ENCODE measurements at places on chromosomes 2 and 18.

- DNase-seq = no peak
These were observed 15.7 kb upstream of the GPR17 start for GRCh38 chr2:127630096-127630863.

- DNase-seq = no peak
These were observed 106.2 kb downstream of the COBLL1 start for GRCh38 chr2:164735309-164735919.

GRCh38 chr2:146927080-146927711 lies 917.6 kb upstream of the ACVR2A start:
- no peak for DNase-seq

DNA sequence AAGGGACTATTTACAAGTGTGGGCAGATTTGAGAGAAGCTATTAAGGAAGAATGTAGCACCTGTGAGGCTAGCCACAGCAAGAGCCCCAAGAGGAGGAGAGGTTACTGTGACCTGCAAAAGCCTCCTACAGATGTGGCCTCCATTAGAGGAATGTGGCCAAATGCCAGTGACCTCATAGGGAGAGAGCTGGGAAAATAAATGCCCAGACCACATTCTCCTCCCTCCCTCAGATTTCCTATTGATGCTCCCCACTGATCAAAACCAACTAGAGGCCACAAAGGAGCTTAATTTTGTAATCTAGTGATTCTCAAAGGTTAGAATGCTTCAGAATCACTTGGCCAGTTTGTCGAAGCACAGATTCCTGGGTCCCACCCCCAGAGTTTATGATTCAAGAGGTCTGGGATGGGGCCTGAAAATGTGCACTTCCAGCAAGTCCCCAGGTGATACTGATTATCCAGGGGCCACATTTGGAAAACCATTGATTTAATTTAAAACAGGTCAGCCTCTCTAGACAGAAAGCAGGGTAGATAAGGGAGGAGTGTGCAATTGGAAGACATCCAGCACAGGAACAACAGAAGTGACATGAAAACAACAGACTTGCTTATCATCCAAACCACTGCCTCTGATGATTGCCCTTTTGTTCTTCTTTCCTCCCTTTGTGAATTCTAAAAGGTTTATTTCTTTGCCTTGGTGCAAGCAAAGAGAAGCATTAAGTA lies 61.2 kb upstream of the RBBP8 start:
- no peak for DNase-seq

DNA sequence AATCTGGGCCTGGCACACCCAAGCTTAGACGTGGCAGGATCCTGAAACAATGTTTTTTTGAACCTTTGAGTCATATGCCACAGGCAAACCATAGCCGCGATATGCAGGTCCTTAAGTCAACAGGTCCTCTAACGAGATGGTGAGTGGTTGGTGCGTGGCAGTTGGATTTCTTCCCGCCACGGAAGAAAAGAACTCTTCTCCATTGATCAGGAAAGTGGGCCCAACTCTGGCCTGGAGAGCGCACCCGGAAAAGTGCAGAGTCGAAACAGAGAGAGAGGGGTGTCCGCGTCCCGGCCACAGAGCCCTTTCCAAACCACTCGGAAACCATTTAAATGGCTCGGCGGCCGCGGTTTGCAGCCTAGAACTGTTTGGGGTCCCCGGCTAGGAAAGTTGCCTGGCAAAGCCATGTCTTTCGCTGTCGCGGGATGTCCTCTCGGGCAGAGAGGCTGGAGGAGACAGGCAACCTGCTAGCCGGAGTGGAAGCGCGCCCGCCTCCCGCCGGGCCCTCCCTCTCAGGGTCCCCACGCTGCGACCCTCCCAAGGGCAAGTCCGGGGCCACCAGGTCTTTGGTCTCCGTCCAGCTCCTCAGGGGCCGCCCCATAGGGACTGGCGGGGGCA lies 777 bp downstream of the GALNT3 start:
- DNase-seq = no peak

- no peak for DNase-seq
These were observed 67.6 kb downstream of the NEURL3 start for GRCh38 chr2:96437512-96437911.

GRCh38 chr2:232365621-232366321 lies 12.8 kb upstream of the ALPP start:
- DNase-seq = no peak

DNA sequence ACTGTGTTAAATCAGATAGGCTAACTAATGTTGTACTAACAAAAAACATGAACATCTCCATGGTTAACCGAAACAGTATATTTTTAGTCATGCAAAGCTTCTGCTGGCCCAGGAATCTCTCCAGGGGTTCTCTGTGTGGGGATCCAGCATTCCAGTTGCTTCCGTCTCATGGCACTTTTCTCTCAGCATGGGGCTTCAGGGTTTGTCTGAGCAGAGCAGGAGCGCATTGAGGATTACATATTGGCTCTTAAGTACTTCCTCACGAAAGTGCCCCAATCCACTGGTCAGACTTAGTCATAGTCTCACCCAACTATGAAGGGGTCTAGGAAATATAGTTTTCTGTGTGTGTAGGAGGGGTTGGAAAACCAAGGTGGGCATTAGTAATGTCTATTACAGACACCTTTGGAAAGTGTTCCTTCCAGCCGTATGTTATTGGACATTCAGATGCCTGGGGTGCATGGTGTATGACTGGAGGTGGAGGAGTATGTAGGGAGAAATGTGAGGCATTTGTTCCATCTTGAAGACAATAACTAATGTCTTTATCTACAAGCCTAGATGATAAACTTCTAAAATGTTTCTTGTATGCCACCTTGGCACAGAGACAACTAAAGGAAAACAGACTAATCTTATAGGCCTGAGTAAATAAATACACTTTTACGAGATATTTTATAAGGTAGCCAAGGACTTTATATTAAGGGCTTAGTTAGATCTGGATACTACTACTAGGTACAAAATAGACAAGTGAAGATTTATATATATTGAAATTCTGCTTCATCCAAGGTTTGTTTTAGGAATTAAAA lies 123.8 kb upstream of the ZEB2 start:
- no peak for DNase-seq
